DMS79 treated with DMSO at 0.1 percent for 48 hours (cell line): ENCODE measurements at places on chromosomes 1 and 21.
A peak's percentile ranks its signal among the peaks of the same experiment; 100 is the strongest.

DNA sequence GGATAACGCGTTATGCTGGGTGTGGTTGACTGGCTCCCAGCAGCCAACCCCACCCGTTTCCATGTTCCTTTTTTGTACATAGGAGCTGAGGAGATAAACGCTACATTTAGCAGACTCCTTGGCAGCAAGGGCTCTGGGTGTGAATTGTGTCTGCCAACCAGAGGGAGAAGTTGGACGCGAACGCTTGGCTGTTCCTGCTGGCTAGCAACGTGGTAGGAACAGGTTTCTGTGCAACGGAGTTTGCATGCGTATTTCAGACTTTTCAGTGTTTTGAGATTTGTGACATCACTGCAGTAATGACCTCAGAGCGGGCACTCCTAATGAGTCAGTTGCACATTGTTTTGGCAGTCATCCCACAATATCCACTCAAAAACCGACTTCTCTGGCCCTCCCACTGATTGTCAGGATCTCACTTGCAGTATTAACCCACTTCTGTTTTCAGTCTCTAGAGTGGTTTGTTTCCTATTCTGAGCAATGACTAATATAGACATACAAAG is 98.7 kb upstream of the RGS1 start:
- DNase-seq, result no peak

- no peak for DNase-seq
Observed at GRCh38 chr1:236963920-236964319, 40.3 kb downstream of the MT1HL1 start.

DNA sequence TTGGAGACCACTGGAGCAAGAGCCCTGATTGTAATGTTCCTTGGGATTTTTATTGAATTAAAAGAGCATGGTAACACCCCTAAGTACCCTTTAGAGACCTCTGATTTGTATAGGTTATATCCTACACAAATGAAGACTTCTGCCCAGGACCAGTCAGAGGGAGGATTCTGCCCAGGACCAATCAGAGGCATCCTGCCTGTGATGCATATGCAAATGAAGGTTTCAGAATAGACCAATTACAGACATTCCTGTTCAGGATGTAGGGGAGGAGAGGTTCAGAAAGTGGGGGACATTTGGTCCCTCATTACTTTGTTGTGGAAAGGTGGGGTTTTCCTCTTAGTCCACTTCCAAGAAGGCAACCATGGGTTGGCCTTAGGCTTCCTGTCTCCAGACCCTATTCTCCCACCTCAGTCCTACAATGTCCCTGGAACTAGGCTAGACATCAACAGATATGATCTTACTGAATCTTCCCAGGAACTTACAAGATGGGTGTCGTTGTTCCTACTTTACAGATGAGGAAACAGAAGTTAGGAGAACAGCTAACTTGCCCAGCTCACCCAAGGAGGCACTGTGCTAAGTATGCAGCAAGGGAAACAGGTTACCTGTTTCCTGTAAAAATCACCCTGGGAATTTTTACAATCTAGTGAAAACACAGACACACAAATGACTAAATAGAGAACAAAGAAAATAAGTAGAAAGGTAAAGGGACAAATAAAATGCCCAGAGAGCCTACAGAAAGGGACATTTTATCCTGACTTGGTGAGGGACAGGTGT is 36.8 kb upstream of the SFPQ start:
- no peak for DNase-seq

GRCh38 chr21:18058731-18059398 is 185.8 kb upstream of the CHODL start:
- DNase-seq, result no peak

GRCh38 chr1:21249940-21250493 is 40.2 kb downstream of the ECE1 start:
- no peak for DNase-seq

DNA sequence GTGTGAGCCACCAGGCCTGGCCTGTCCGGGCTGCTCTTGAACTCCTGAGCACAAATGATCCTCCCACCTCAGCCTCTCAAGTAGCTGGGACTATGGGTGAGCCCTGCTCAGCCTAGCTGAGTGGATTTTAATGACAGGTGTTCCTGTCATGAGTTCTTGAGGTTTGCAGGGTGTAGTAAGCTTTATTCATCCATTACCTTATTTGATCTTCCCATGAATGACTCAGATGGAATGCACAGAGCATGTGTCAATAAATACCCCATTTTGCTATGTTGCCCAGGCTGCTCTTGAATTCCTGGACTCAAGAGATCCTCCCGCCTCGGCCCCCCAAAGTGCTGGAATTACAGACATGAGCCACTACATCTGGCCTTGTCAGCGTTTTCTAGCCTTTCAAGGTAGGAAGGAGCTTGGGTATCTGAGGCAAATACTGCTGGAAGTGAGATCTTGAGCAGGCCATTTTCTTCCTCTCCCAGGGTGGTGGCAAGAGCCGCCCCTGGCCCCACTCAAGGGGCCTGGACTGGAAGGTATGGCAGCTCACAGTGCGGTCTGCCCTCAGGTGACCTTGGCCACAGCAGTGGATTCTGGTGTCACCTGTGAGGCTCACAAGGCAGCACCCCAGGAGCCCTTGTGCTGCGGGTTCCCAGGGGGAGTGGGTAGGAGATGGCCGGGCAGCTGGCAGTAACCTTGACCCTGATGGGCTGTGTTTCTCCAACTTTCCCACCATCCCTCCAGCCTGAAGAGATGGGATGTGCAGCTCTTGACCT is 20.0 kb downstream of the PIK3CD start:
- DNase-seq, result peak; percentile 22

- no peak for DNase-seq
Observed at GRCh38 chr1:166870584-166870983, 5.5 kb downstream of the TADA1 start.

DNA sequence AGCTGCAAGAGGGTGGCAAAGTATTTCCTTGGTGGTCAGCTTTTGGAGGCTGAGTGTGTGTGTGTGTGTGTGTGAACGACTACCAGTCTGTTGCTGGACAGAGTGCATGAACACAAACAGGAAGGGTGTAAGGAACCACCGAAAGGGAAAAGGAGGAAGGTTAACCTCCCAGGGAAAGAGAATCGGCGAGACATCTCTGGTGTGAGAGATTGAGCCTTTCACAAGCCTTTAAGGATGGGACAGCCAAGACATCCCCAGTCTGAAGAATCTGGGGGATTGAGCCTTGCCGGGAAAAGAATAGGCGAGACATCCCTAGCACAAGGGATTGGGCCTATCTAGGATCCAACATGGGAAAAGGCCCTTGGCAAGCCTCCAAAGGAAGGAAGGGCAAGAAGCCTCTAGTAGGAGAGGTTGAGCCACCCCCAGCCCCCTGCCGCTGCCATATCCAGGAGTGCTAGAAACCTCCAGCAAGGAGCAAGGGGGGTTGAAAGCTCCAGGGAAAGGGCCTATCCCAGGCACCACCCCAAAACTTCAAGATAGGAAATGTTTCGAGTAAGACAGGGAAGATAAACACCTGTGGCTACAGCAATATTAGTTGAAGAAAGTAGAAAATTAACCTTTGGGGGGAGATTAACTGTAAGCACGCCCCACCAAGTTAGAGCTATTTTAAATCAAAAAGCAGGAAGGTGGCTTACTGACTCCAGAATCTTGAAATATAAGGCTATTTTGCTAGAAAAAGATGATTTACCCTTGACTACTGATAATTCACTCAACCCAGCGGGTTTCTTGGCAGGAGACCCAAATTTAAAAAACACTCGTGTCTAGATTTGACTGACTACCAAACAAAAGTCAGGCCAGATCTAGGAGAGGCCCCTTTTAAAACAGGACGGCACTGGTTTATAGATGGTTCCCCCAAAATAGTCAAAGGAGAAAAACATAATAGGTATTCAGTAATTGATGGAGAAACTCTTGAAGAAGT is 3.2 kb downstream of the TEX50 start:
- no peak for DNase-seq

GRCh38 chr1:3066250-3066711 is 2.7 kb upstream of the PRDM16 start:
- no peak for DNase-seq

GRCh38 chr1:149917571-149918144 is at the start of gene SV2A:
SV2A (minus strand) TSS chr1:149917844; CDS start chr1:149913840, 4,004 bp downstream.
- DNase-seq, result peak; percentile 69

DNA sequence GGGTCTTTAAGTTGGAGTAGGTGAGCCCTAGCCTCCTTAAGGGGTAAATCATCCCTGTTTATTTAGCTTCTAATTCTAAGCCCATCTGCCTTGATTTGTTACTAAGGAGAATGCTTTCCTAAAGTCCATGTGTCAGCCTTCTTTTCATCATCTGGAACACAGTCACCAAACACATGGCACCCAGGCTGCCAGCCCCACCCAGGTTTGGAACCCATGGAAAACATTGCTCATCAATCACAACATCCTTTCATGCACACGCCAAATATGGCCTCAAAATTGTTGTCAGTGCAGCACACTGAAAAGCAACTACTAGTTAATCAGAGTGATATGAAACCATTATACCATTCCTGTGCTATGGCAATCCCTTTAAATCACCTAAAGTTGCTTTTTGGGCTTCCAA is 386.7 kb upstream of the ESRRG start:
- no peak for DNase-seq

DNA sequence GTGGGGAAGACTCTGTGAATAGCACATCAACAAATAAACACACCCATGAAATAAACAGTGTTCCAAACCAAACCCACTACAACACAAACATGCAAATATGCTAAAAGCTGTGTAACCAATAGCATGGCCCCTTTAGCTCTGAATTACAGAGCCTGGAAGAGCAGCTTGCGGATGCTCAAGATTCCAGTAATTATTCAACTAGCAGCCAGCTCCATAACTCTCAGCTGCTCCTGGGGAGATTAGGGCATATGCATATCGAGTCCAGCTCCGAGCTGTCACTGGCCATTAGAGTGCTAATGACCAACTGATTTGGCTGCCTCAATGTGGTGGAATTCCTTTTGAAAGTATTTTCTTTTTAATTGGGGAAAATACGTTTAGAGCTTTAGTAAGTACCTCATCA is 207.1 kb downstream of the HHAT start:
- DNase-seq, result no peak

GRCh38 chr21:20721151-20721550 is 277.1 kb upstream of the NCAM2 start:
- no peak for DNase-seq

DNA sequence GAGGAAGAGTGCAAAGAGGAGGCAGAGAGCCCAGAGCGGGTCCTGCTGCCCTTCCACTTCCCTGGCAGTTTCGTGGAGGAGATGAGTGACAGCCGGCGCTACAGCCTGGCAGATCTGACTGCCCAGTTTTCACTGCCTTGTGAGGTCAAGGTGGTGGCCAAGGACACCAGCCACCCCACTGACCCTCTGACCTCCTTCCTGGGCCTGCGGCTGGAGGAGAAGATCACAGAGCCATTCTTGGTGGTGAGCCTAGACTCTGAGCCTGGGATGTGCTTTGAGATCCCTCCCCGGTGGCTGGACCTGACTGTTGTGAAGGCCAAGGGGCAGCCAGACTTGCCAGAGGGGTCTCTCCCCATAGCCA is 10.2 kb downstream of the THEMIS2 start:
- no peak for DNase-seq

DNA sequence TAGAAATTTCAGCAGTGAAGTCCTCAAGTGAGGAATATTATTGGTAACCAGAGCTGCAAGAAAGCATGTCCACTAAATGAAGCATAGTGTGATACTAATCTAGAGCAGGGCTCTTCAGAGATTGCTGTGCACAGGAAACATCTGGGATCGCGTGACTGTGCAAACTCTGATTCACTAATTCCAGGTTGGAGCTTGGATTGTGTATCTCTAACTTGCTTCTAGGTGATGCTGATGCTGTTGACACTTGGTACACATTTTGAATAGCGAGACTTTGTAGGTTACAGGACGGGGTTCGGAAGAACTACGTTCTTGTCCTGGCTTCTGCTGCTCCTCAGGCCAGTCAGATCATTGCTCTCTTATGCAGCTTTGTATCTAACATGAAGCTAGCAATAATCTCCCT is 66.5 kb downstream of the PRRX1 start:
- DNase-seq, result no peak

- DNase-seq, result no peak
Observed at GRCh38 chr1:106061586-106062495, 994.6 kb upstream of the PRMT6 start.

DNA sequence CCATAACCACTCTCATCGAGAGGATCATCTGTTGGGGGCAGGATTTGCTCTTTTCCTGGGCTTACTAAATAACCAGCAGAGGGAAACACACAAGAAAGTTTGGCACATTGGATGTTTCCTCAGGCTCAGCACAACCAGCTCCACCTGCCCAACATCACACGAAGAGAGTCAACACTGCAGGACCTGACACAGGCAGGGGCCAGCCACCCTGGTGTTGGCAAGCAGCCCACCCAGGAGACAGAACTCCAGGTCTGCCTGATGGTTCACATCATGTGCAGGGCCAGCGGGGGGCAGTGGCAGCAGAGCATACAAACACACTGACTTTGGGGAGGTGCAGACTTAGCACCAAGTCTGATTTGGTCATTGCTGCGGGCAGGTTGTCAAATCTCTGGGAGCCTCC is 182.3 kb upstream of the GALNT2 start:
- no peak for DNase-seq

DNA sequence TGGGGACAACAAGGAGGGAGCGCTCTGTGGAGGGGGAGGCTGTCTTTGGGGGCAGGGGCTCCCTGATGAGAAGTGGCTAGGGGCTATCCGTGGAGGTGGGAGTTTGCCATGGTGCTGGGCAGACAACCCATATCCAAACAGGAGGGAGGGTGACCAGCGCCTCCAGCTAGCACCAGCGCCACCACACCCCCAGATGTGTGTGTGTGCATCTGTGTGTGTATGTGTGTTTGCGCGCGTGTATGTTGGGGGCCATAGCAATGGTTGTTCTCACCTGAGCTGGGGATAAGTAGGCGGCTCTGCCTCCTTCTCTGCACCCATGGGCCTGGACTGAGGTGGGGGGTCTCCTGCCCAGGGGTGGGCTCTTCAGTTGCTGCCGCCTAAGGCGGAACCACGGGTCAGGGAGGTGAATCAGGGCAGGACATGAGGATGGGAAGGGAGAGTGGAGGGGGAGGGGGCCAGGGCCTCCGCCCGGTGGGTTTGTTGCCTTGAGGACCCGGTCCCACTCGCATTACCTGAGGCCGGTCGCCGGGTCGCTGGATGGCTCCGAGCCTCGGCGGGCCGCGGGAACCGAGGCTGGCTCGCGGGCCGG is 345 bp downstream of the HPCAL4 start:
- no peak for DNase-seq

- no peak for DNase-seq
Observed at GRCh38 chr1:117655220-117655577, 49.4 kb downstream of the TENT5C start.

GRCh38 chr21:42942244-42942643 is 16.8 kb upstream of the ERVH48-1 start:
- DNase-seq, result no peak

DNA sequence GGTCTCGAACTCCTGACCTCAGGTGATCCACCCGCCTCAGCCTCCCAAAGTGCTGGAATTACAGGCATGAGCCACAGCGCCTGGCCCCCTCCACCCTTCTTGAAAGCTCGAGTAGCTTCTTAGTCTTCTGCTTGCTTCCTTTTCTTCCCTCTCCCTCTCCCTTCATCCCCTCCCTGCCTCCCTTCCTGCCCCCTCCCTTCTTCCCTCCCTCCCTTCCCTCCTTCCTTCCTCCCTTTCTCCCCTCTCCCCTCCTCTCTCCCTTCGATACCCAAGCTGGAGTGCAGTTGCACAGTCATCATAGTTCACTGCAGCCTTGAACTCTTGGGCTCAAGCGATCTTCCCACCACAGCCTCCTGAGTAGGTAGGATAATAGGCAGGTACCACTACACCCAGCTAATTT is 11.8 kb downstream of the KHDRBS1 start:
- DNase-seq, result no peak
